Left renal pelvis (tissue), 4 donors: ENCODE measurements at places on chromosomes 12 and 14.

- DNase-seq, result no peak
These were observed 94.0 kb upstream of the RMST start for GRCh38 chr12:97368462-97369163.

- no peak for DNase-seq
These were observed 70.0 kb downstream of the ARMH4 start for GRCh38 chr14:58082011-58082410.

DNA sequence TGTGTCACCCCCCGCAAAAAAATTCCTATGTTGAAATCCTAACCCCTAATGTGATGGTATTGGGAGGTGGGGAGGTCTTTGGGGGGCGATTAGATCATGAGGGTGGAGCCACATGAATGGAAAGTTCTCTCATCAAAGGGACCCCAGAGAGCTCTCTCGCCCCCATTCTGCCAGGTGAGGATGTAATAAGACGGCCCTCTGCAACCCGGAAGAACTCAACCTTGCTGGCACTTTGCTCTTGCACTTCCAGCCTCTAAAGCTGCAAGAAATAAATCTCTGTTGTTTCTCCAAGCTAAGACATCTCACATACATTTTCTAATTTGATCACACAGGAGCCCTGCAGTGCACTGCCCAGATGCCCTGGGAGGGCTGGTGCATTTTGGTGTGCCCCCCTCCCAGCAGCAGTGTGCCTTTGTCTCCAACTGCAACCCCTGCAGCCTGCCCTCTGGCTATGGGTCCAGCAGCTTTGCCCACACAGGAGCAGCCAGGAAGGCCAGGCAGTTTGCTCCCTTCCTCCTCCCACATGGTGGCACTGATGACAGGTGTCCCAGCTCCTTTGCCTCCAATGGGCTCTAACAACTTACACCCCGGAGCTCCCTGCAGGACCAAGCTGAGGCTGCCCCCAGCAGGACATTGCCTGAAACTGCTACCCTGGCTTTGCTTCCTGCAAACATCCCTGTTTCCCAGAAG is 59.3 kb downstream of the C14orf132 start:
- no peak for DNase-seq

DNA sequence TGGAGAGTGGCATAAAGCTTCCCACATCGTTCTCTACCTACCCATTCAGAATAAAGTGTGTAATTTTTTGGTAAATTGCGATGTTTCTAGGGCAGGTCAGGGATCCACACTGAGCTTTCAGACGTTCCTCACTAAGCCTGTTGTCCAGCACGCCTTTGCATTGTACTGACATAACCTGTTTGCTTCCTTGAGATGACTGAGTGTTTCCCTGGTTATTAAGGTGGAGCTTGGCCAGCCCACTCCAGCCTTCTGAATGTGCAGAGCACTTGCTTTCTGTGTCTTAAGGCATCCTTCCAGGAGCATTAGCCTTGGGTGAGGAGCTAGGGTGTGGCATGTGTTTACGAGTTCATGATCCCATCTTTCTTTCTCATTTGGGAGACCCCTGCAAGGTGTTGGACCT is 96.4 kb downstream of the TMEM260 start:
- no peak for DNase-seq

- DNase-seq, result no peak
These were observed 14.1 kb downstream of the SUSD6 start for GRCh38 chr14:69625299-69626131.

DNA sequence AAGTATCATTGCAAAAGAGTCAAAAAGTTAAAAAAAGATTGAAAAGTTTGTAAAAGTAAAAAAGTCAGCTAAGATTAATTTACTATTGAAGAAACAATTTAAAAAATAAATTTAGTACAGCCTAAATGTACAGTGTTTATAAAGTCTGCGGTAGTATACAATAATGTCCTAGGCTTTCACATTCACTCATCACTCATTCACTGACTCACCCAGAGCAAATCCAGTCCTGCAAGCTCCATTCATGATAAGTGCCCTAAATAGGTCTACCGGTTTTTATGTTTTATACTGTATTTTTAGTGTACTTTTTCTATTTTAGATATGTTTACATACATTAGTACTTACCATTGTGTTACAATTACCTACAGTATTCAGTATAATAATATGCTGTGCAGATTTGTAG is 43.9 kb upstream of the ABCC9 start:
- DNase-seq, result no peak

- DNase-seq, result no peak
These were observed 279.9 kb downstream of the FBXL14 start for GRCh38 chr12:1314523-1314922.

DNA sequence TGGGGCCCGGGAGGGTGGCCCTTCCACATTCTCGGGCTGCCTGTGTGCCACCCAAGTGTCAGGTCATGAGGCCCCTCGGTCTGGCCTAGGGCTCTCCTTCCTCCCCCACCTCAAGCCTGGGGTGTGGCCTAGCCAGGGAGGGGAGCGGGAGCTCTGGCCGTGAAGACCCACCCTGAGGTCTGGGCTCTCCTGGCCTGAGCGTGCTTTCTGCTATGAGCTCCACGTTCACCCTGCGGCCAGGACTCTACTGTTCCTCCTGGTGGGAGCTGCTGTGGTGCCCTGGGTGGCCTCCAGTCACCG is 12.0 kb downstream of the PACS2 start:
- no peak for DNase-seq

DNA sequence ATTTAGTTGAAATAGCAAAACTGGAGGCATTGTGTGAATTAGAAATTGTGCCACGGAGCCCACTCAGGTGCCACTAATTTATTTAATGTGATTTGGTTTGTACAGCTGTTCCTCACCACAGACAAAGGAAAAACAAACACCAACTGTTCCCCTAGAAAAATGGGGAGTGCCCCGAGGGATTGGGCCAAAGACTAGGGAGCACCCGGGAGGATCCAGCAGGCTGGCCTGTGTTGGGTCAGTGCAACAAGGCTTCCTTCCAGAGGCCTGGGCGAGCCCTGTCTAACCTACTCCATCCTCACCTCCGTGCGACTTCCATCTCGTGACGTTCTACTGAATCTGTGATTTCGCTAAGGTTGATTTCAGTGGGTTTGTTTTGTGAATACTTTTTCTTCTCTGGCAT is 206.2 kb downstream of the CHST11 start:
- no peak for DNase-seq

- DNase-seq, result no peak
These were observed 668 bp downstream of the TMEM260 start for GRCh38 chr14:56580221-56580711.

- peak; percentile 22 for DNase-seq
These were observed 518 bp downstream of the GSKIP start for GRCh38 chr14:96363751-96364336.

- no peak for DNase-seq
These were observed 50.3 kb upstream of the ABCC9 start for GRCh38 chr12:21991526-21991925.

DNA sequence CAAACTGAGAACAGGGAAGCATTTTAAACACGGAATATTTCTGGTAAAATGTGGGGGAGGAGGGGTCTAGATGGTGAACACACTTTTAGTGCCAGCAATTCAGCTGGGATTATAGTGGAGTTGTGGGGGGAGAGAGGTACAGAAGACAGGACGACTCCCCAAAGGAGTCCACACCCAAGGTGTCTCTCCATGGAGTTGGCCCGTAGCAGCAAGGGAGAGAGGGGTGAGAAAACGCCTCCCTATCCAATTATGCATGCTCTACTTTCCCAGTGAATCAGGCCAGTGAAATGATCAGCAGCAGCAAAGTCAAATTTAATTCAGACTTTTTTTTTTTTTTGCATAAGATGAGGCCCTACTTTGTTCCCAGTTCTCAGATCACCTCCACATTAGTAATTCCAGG is 38.6 kb downstream of the BTG1 start:
- no peak for DNase-seq

GRCh38 chr14:23434488-23435222 is 805 bp downstream of the MYH7 start:
- DNase-seq, result no peak

- no peak for DNase-seq
These were observed 270.6 kb downstream of the SLC6A15 start for GRCh38 chr12:84641940-84642545.

- no peak for DNase-seq
These were observed 64.9 kb downstream of the SPRING1 start for GRCh38 chr12:116672842-116673516.

- DNase-seq, result no peak
These were observed 100.3 kb upstream of the TMTC1 start for GRCh38 chr12:29883941-29884554.

- no peak for DNase-seq
These were observed 44.2 kb downstream of the CLMN start for GRCh38 chr14:95275494-95275893.

- no peak for DNase-seq
These were observed 225.5 kb downstream of the CCDC91 start for GRCh38 chr12:28415755-28416154.

DNA sequence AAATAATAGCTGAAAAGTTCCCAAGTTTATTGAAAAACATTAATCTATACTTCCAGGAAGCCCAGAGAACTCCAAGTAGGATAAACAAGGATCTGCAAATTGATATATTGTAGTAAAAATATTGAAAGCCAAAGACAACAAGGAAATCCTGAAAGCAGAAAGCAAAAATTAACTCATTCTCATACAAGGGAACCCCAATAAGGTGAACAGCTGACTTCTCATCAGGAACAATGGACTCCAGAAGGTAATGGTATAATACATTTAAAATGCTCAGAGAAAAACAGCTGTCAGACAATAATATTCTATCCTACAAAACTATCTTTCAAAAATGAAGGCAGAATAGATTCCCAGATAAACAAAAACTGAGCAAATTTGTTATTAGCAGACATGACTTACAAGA is 138.1 kb upstream of the BMP4 start:
- no peak for DNase-seq

DNA sequence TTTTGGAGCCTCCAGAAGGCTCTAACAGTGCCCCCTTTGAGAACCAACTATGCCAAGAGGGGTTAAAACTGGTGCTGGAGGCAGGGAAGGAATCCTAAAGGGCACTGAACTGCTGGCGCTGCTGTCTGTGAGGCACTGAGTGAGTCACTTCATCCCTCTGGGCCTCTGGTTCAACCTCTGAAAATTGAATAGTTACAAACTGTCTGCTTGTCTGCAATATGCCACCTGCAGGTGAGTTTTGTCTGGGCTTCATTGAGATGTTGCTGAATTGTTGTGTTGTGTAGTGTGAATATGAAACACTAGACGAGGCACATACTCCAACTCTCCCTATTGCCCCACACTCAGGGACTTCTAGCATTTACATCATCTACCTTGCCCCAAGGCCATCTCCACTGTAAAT is 68.0 kb downstream of the GRIN2B start:
- no peak for DNase-seq

DNA sequence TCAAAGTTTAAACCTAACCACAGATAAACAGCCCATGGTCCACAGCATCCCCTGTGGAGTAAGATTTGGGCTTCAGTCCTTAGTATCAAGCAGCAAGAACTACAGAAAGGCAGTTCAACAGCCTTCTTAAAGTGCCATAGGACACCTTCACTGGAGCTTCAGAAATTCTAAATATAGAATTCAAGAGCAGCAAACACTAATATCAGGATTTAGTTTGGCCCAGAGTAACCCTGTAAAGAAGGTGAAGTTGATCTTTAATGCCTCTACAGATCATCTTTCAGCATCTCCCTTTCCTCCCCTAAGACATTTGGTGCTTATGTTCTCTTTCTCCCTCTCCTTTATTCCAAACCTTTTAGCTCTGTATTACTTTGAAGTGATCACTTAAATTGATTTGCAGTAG is 59.5 kb upstream of the ARHGAP5 start:
- no peak for DNase-seq

GRCh38 chr12:52066346-52067080 is 3.3 kb upstream of the ATG101 start:
- no peak for DNase-seq

- no peak for DNase-seq
These were observed 39.9 kb downstream of the LTBP2 start for GRCh38 chr14:74571901-74572725.

GRCh38 chr12:55036326-55037115 is 16.7 kb downstream of the NEUROD4 start:
- DNase-seq, result no peak
